ENCODE measurements at places on chromosomes 2 and 18. TPM values are rescaled to one million over a fixed set of nuclear protein-coding genes. Genes with fewer than 3 reads are reported as not detected.

DNA sequence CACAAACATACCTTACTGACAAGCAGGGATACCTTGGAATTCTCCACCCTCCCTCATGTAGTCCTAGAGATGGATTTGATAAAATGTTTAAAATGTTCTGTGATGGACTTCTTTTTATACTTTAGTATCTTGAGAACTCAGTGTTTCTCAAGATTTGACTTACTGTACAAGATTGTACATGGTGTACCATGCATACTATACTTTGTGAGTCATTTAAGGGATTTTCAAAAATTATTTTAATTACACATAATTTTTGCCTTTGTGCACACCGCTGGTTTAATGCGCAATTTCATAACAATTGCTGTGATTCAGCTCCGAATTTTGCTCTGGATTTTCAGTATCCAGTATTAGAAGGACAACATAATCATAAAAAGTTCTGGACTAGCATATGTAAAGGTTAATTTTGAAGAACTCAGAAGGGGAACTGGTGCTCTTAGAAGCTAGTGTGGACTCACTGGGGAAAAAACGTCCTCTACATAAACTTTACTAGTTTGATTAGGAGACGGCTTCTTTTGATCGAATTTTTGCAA, 78.6 kb upstream of the ACSL3 start:
- no peak for DNase-seq

DNA sequence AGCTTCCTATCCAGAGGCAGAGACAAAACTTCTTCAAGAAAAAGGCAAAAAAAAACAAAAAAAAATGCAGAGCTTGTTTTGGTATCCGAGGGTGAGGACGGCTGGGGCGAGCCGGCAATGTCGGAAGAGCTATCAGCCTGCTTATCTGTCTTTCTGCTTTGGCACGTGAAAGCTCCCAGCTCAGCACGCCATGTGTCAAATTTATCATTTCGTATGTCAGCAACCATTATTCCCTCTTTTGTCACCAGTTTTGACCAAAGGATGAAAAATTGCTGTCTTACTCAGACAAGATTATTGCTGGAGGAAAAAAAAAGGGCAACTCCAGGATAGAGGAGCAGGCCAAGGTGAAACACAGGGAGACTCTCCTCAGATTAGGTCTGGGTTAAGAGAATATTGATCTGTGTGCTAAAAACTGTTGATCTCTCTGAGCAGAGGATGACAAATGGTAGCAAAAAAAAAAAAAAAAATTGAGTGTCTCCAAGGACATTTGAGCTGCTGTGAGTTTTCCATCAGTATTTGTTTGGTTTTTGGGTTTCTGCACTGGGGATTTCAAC, 532.0 kb upstream of the POU3F3 start:
- DNase-seq: no peak

The SCN2A gene
- 0.20 TPM for total RNA-seq

DNA sequence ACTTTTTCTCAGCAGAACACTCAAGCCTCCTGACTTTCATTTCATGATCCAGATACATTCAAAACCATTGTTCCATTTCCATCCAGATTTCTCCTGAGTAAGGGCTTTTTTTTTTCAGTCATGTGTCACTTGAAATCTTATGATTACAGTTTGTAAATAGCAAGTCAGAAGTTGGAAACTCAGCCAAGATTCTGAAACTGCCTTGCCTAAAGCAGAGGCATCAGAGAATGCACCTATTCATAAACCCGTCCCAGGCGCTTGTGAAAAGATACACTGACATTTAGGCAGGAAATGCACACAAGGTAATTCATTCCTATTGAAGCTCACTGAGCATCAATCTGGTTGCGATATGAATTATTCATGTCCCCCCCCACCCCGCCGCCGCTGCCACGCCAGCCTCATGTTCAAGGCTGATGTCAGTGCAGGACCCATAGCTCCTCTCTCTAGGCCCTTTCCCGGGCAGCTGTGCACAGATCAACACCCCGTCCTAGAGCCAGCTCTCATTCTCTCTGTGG, 30.4 kb upstream of the MGAT4A start:
- no peak for DNase-seq

GRCh38 chr2:151823651-151824050, 4.6 kb downstream of the ARL5A start:
- no peak for DNase-seq

The DSG1 gene
- total RNA-seq: 260 TPM

- DNase-seq: no peak
These were observed 404 bp upstream of the AKAIN1 start for GRCh38 chr18:5197461-5197860.

The GBX2 gene
- total RNA-seq: not detected

The ALPG gene
- not detected for total RNA-seq

- DNase-seq: peak; percentile 20
These were observed 137.6 kb upstream of the SPATS2L start for GRCh38 chr2:200168641-200169555.

DNA sequence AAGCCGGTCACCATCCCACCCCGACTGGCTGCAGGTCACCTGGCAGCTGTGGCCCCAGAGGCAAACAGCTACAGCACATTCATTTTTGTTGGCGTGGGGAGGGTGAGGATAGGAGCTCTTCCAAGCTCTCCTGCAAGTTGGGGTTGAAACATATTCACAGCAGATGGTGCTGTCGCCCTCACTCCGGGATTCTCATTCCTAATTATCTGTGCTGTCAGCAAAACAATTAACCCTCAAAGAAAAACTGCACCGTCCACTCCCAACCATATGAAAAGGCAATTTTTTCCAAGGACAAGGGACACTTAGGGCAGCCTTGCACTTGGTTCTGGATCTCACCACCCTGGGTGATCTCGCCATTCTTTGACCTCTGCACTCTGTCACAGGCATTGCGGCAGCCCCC, 68.6 kb downstream of the ZBTB7C start:
- peak; percentile 1 for DNase-seq

GRCh38 chr2:217415316-217415715, 555.5 kb upstream of the TNP1 start:
- no peak for DNase-seq

GRCh38 chr2:128986867-128987268, 668.2 kb upstream of the HS6ST1 start:
- DNase-seq: no peak

GRCh38 chr2:233049194-233049761, 10.9 kb upstream of the INPP5D start:
- no peak for DNase-seq

- peak; percentile 62 for DNase-seq
These were observed 813 bp upstream of the MEIS1 start for GRCh38 chr2:66433945-66434678.

The PCARE gene
- total RNA-seq: 0.10 TPM

DNA sequence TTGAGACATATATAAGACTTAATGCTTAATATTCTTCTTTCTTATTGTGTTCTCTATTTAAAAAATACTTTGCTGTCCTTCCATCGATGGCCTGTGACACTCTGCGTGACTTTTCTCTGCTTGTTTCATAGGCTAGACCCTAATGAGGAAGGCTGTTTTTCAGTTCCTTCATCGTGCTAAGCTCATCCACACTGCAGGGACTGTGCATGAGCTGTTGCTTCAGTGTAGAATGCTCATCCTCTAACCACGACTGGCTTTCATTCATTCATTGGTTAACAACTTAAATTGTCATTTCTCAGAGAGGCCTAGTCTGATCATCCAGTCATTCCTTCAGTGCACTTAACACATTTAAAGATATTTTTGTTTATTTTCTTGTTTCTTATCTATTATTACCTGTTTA, 134.4 kb downstream of the CCDC85A start:
- DNase-seq: no peak

The SEPTIN10 gene
- 89.9 TPM for total RNA-seq

GRCh38 chr18:63575681-63576080, 11.5 kb upstream of the SERPINB13 start:
- DNase-seq: no peak

The GRB14 gene
- total RNA-seq: 1.1 TPM

DNA sequence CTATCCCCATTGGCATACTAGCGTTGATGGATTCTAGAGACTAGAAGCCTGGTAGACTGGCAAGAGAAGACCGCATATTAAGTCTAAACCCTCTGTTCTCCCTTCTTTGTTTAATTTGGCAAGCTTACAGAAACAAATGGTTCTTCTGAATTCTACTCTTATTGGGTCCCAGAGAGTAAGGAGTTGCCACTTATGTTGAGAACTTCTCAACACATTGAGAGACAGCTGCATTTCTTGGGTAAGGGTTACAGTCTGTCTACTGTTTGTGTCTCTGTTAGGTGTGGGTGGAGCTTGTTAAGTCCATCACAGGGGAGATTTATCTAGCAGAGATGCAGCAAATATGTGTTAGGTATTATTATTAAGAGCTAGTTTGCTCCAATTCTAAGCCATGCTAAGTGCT, 435.8 kb upstream of the MEIS1 start:
- DNase-seq: no peak

The IL1F10 gene
- total RNA-seq: 2.7 TPM

All from skin of body (tissue), 3 donors.